Smooth muscle cell of the pulmonary artery (primary cell): ENCODE measurements at places on chromosomes 11 and 22. TPM values are rescaled to one million over a fixed set of nuclear protein-coding genes. Genes with fewer than 3 reads are reported as not detected.

TPBGL gene
- under 0.01 TPM in 1 of 2 replicates, not detected in the other for total RNA-seq

NDUFC2 gene
- total RNA-seq: 68.4 and 75.1 TPM in 2 replicates

MFRP gene
- not detected in 2 replicates for total RNA-seq

PLEKHB1 gene
- total RNA-seq: 2.1 and 2.5 TPM in 2 replicates

RAG1 gene
- total RNA-seq: 0.33 and 0.65 TPM in 2 replicates

CDC42BPG gene
- total RNA-seq: 0.07 and 0.13 TPM in 2 replicates

RBMXL2 gene
- total RNA-seq: not detected in 2 replicates

SAA4 gene
- not detected in 2 replicates for total RNA-seq

PLXNB2 gene
- total RNA-seq: 226 and 278 TPM in 2 replicates

ABTB2 gene
- 3.3 and 9.9 TPM in 2 replicates for total RNA-seq
